Right renal pelvis (tissue), 4 donors: ENCODE measurements at places on chromosomes 7 and 10. TPM values are rescaled to one million over a fixed set of nuclear protein-coding genes. Genes with fewer than 3 reads are reported as not detected.

DNA sequence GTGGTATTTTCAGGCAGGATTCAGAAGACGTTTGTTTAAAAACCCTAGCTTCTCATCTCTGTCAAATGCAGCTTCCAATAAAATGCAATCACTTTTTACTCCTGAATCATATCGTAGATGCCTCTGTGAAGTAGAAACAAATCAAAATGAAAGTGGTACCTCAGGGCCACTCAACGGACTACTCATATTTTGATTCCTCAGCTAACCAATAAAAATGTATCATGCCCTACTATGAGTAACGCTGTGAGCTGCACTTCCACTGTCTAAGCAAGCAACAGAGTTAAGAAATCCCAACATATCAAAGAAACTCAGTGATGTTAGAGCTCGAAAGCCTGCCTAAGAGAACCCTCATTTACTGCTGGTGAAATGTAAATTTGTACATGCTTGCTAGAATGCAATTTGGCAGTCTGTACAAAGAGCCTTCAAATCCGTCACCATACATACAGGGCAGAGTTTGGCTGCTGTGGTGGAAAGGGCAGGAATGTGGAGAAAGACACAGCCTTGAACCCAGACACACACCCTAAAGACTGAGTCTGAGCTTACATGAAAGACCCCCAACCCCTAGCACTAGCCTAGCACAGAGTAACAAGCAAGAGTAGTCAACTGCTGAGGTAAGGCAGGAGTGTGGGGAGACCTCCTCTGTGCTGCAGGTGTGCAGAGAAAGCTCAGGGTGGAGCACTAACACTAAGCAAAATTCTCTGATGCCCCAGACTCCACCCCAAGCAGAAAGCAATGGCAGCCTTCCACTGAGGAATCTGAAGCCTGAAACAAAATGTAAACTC lies 151.5 kb downstream of the ANK3 start:
- no peak for DNase-seq

- DNase-seq, result peak; percentile 57
These were observed at the start of gene AIFM2 for GRCh38 chr10:70132098-70133029. TSS of gene AIFM2 (minus strand) at chr10:70132825. CDS start at chr10:70124084, 8,741 bp downstream.

DNA sequence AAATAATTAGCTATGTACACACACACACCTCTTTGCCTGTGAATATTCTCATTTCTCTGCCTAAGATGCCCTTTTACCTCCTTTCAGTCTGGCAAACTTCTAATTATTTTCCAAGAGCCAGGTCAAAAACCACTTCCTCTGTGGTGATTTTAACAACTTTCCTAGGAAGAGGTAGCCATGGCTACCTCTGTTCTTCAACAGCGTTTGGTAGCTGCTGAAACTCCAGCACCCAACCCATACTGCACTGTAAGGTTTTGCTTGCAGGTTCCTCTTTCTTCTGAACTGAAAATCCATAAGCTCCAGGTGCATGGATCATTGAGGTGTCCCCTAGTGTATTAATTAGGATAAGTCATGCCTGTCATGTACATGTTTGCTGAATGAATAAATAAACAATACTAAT lies 25.6 kb downstream of the NRCAM start:
- no peak for DNase-seq

GRCh38 chr7:79837915-79838314 lies 296.7 kb upstream of the GNAI1 start:
- no peak for DNase-seq

GRCh38 chr10:114031073-114031972 lies 12.3 kb upstream of the ADRB1 start:
- DNase-seq, result no peak

DNA sequence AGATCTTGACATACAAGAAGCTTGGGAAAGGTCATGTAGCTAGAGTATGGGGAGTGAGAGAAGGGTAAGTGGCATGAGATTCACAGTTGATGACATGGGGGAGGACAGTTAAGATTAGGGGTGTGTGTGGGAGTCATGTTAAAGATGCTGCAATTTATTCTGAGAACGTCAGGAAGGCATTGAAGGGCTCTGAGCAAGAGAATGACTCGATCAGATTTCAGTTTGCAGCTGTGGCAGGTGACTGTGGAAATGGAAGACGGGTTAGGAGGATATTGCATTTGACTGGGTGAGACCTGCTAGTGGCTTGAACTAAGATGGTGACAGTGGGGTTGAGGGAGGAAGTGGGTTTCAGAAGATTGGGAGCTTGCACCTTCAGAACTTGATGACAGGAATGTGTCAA lies 5.6 kb downstream of the CDC123 start:
- no peak for DNase-seq

- DNase-seq, result no peak
These were observed 10.6 kb downstream of the AUTS2 start for GRCh38 chr7:69608878-69609277.

GRCh38 chr10:74056050-74056818 lies 58.3 kb downstream of the VCL start:
- no peak for DNase-seq

- no peak for DNase-seq
These were observed 32.2 kb downstream of the CALML5 start for GRCh38 chr10:5467207-5467535.

Gene SEMA3D
- polyA plus RNA-seq, result 42.2 TPM

Gene SYT15B
- 2.1 TPM for polyA plus RNA-seq

Gene PCLO
- 7.6 TPM for polyA plus RNA-seq
